Activated naive CD4-positive, alpha-beta T cell treated with anti-CD3 and anti-CD28 coated beads, Interleukin-2, amount 50 U/mL, for 72 hours (primary cell): ENCODE measurements at places on chromosomes 1 and 21. TPM values are rescaled to one million over a fixed set of nuclear protein-coding genes. Genes with fewer than 3 reads are reported as not detected.
A peak's percentile ranks its signal among the peaks of the same experiment; 100 is the strongest.

- DNase-seq = no peak
Observed at GRCh38 chr1:31460027-31460426, 47.0 kb downstream of the SERINC2 start.

DNA sequence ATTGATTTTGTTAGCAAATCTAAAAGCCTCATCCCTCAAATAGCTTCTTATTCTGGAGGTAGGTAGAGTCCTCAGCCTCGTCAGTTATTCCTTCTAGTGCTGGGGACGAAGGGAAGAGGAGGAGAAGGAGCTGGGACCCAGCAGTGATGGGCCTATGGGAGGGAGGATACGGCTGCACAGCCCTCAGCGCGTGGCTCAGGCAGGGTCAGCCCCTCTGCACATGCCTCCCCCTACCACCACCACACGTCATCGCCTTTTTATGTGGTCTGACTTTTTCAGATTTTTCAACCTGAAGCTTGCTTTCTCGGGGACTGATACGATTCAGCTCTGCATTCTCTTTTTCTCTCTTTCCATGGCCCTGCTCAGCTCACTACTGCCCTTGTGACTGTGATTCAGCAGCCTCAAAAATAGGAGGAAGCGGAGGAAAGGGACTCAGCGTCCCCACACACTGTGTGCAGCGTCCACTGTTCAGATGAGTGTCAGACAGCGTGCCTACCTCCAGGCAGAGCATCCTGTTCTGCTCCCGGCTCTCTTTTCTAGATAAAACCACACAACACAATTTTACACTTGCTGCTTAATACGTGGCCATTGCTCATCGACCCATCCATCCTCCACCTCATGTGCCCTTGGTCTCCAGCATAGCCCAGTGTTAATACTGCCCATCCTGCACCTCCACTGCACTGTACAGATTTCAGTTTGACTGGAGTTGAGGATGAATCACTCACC is 827 bp downstream of the OR2B11 start:
- DNase-seq = peak; percentile 14

GJA5 gene
- total RNA-seq = not detected

GRCh38 chr1:154975409-154976059 is 1.1 kb downstream of the CKS1B start:
- peak; percentile 71 for DNase-seq

ATF6 gene
- total RNA-seq = 21.3 TPM

ZBTB8B gene
- not detected for total RNA-seq

GRCh38 chr1:100087396-100087795 is 45.3 kb downstream of the SASS6 start:
- DNase-seq = no peak

- no peak for DNase-seq
Observed at GRCh38 chr1:200075938-200076546, 48.5 kb downstream of the NR5A2 start.

DNA sequence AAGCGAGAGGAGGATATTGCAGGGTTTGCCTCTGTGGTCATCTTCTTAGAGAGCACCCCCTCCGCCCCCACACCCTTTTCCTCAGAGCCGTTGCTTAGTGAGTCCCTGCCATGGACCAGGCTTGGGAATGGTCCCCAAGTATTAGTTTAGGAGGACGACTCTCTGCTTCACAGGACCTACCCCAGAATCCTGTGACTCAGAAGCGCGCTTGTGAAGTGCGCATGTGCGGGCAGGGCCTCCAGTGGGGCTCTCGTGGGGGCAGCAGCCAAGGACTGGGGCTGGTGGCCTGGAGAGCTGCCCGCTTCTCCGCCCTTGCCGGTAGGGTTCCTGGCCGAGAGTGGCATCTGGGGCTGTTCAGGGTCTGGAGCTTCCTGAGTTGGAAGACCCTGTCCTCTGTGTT is 37.3 kb upstream of the HMGN1 start:
- no peak for DNase-seq

CLCC1 gene
- total RNA-seq = 19.9 TPM

DNA sequence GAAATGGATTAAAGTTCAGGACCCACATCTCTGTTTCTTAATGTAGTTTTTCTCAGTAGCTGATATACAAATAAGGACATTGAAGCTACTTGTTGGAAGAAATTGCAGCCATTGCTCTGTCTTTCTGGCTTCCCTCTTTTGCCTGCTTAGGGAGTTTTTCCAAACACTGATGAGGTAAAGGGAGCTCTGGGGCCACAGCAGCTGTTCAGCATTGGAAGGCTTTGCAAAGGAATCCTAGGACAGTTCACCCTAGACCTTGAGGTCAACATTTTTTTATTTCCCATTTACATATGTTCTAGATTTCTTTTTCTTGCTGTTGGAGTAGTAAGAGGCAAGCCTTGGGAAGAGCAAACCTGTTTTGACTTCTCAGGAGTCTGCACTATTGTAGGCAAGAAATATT is 126.9 kb upstream of the PLPPR5 start:
- no peak for DNase-seq

RAB4A gene
- total RNA-seq = 32.2 TPM

GRCh38 chr1:89975540-89976125 is 19.3 kb upstream of the ZNF326 start:
- DNase-seq = no peak

MCOLN3 gene
- total RNA-seq = 0.16 TPM

WLS gene
- total RNA-seq = not detected

LRRIQ3 gene
- total RNA-seq = 1.6 TPM

- DNase-seq = no peak
Observed at GRCh38 chr1:30686236-30686935, 37.0 kb downstream of the MATN1 start.

DNA sequence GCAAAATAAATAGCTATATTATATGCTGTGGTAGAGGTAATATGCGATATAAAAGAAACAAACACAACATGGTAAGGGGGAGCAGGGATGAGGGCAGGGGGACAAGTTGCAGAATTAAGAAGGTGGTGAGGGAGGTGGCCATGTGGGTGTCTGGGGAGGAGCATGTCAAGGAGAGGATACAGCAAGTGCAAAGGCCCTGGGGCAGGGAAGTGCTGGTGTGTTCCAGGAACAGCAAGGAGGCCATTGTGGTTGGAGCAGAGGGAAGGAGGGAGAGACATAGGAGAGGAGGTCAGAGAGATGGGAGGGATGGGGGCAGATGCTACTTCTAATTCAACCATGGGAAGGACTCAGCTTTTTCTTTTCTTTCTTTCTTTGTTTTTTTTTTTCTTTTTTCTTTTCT is 161.2 kb upstream of the IGSF21 start:
- no peak for DNase-seq

FMO5 gene
- total RNA-seq = 0.45 TPM

- DNase-seq = no peak
Observed at GRCh38 chr1:26827106-26827604, 667 bp downstream of the ZDHHC18 start.

RGS8 gene
- not detected for total RNA-seq

DNA sequence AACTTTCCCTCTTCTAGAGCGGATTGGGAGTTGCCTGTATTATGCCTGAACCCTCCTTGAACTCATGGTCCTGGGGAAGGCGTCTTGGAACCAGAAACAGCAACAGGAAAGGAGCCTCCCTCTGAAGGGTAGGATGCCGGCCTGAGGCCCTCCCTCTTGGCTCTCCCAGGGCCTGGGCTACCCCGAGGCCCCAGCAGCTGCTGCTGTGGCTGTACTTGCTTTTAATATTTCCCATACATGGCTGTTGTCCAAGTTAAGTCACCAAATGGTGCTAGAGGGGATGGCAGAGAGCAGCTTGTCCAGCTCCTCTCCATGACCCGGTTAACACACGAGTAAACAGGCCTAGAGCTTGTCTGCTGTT is 10.5 kb downstream of the CHRNB2 start:
- DNase-seq = no peak

DNA sequence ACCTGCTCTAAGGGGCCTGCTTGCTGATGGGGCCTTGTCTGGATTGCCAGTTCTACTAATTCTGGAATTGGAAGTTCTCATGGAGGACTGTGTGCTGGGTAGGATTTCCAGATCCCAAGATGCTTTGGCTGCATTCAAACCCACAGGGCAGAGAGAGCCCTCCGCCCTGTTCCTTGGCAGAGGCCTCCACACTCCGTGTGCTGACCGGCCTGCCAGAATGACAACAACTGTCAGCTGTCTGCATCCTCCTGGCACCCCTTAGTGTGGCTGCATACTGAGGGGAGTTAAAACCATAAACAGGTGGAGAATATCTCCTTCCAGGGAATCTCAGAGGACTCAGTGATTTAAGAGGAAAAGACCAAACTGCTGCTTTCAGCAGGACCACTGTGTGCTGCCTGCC is 60.7 kb downstream of the ADARB1 start:
- DNase-seq = no peak

DNA sequence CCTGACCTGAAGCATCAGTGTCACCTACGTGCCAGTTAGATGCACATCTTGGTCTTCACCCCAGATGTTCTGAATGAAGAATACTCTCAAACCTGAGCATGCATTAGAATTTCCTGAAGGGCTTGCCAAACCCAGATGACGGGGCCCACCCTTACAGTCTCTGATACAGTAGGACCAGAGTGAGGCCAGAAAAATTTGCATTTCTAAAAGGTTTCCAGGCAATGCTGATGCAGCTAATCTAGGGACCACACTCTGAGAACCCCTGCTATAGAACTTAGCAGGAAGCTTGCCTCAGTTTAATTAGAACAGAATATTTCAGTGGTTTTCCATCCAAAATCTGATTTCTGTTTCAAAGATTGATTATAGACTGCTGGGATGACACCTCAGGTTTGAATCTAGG is 9.9 kb upstream of the CTBS start:
- DNase-seq = no peak

GPA33 gene
- 0.20 TPM for total RNA-seq

PGLYRP3 gene
- not detected for total RNA-seq

GRCh38 chr21:42820616-42821465 is 58.5 kb downstream of the WDR4 start:
- DNase-seq = no peak

DNA sequence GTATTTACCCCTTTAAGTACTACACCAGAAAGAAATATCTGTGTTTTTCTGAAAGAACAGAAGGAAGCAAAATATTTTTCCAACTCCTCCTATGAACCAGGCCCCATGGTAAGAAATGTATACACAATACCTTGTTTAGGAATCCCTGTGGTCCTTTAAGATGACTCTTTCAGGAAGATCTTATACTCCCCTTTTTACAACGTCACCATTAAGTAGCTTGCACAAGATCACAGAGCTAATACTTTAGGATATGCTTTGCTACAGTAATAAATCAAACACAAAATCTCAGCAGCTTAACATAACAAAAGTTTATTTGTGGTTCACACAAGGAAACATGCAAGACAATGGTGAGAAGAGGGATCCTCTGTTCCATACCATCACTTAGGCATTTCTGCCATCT is 8.8 kb upstream of the LAMB3 start:
- DNase-seq = no peak

KRTAP12-2 gene
- total RNA-seq = not detected

HCRTR1 gene
- not detected for total RNA-seq

GRCh38 chr1:10399444-10399941 is 629 bp downstream of the PGD start:
- DNase-seq = peak; percentile 22

- no peak for DNase-seq
Observed at GRCh38 chr21:44709426-44710293, 1.7 kb downstream of the TSPEAR start.

GRCh38 chr1:41889506-41890414 is 29.0 kb downstream of the HIVEP3 start:
- no peak for DNase-seq

- no peak for DNase-seq
Observed at GRCh38 chr1:200172311-200172710, 144.8 kb downstream of the NR5A2 start.

GRCh38 chr1:1432274-1432950 is 3.1 kb upstream of the VWA1 start:
- no peak for DNase-seq

DNA sequence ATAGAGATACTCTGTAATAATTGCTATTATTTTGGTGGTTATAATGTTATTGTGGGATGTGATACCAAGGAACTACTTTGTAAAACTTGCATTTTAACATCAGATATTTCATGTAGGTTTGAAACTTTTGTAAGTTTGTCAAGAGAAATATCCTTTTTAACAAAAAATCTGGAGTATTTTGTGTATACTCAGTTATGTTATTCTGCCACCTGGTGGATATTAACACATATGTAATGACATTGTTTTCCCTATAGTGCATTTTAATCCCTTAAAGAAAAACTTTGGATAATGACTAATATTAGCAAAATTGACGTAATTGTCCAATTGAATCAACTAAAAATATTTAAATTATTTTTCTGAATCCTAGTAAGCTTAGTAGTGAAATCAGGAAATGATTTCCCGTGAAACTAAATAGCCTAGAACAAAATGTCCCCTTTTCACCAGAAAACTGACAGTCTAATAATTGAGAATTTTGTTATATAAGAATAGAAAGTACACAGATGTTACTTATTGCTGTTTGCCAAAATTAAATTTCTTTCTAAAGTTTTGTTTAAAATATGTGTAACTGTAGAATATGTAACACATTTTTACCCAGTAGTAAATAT is 39.6 kb downstream of the KCTD3 start:
- DNase-seq = no peak

GRCh38 chr21:38937286-38937790 is 131.6 kb downstream of the ETS2 start:
- no peak for DNase-seq

CD5L gene
- total RNA-seq = not detected

FTCD gene
- 0.39 TPM for total RNA-seq

GBP4 gene
- 32.5 TPM for total RNA-seq

SWT1 gene
- total RNA-seq = 4.1 TPM

GRCh38 chr1:74773582-74773981 is 40.6 kb downstream of the TYW3 start:
- DNase-seq = no peak

USP21 gene
- 30.3 TPM for total RNA-seq

- no peak for DNase-seq
Observed at GRCh38 chr21:25408666-25409065, 198.6 kb downstream of the MRPL39 start.

DNA sequence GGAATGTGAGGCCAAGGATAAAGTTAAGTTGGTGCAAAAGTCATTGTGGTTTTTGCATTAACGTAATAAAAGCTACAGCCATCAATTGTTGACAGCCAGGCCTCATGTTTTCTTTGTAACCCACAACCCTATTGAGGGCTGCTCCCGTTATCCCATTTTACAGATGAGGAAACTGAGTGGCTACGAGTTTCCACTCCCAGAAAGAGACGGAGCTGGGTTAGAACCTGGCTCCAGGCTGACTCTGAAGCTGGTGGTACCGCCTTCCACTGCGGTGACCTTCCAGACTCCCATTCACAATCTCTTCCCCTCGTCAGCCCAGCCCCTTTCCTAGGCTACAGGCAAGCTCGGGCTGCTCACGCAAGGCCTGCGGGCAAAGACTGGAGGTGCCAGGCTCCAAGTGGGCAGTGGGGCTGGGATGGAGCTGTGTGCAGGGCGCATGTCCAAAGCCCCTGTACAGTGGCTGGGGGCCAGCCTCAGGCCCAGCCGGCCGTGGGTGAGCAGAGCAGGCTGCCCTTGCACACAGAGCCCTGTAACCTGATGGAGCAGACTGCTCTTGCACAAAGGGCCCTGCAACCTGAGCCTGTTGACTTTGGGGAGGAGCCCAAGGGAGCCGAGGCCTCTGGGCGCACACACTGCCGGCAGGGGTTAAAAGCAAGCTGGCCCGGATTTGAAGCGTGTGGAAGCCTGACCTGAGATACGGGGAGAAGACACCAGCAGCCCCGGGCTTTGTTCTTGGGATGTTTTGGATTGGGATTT is 97.4 kb upstream of the TMPRSS2 start:
- DNase-seq = no peak
